Activated CD4-positive, alpha-beta T cell treated with anti-CD3 and anti-CD28 coated beads, Interleukin-2, amount 10 ng/mL, durations not matched to agents 7 days and 5 days (primary cell): ENCODE measurements at places on chromosomes 16 and 17.

DNA sequence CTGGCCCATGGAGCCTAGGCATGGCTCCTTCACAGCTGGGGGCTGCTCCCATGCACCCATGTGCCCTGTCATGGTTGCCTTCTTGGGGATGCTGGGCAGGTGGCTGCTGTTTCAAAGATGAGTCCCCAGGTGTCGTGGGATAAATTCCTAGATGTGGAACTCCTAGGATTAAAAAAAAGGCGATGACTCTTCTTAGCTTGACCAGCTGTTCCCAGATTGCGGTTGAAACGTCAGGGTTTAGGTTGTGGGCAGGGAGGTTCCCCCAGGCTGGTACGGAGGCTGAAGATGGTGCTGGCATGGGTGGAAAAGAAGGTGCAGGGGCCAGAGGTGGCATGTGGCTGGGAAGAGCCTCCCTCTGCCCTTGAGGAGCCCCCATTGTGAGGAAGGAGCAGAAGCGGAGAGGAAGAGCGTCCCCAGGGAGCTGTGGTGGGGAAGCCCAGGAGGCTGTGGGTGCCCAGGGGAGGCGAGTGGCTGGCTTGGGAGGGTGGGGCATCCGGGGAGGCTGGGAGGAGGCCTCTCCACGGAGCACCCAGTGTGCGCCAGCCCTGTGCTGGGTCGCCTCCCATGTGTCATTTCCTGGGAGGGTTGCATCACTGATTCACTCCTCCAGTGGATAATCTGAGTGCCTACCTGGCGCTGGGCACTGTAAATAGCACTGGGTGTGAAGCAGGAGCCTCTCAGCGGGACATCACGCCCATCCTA lies 7.5 kb upstream of the KCNJ12 start:
- no peaks in the 10 kb centered on the region for H3K36me3 ChIP-seq
- H3K4me3 ChIP-seq: no peak overlapping the region
- H3K27ac ChIP-seq: no peak overlapping the region
- H3K4me1 ChIP-seq: no peaks in the 10 kb centered on the region
- H3K27me3 ChIP-seq: no peaks in the 10 kb centered on the region

GRCh38 chr16:70689035-70689969 lies 3.4 kb upstream of the MTSS2 start:
- peaks cover 11% of the 10 kb centered on the region for H3K27me3 ChIP-seq
- no peaks in the 10 kb centered on the region for H3K36me3 ChIP-seq
- no peak overlapping the region for H3K27ac ChIP-seq
- H3K4me3 ChIP-seq: no peak overlapping the region

DNA sequence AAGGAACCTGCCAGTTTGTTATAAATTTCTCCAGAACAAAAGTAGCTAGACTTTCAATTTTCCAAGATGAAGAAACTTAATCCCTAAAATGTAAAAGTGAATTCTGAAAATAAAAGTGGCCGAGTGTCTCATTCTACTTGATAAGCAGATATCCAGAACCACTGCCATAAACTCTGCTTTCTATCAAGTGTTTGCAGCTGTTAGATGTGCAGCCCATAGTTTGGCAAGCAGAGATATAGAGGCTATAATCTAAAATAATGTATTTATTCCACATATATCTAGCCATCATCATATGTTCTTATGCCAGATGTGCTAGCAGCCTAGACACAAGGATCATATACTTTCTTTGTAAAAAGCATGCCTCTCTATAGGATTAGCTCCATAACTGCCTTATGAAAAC lies 14.7 kb upstream of the FBXL20 start:
- H3K27ac ChIP-seq: no peak overlapping the region
- no peaks in the 10 kb centered on the region for H3K27me3 ChIP-seq
- no peaks in the 10 kb centered on the region for H3K4me1 ChIP-seq
- peaks cover 35% of the 10 kb centered on the region for H3K36me3 ChIP-seq
- no peak overlapping the region for H3K4me3 ChIP-seq
- no peak for DNase-seq

GRCh38 chr17:16446338-16446983 lies 31.1 kb downstream of the TRPV2 start:
- no peaks in the 10 kb centered on the region for H3K27me3 ChIP-seq
- H3K4me1 ChIP-seq: peaks cover 39% of the 10 kb centered on the region
- H3K36me3 ChIP-seq: peaks cover 45% of the 10 kb centered on the region
- H3K27ac ChIP-seq: peak overlapping the region; percentile 50

DNA sequence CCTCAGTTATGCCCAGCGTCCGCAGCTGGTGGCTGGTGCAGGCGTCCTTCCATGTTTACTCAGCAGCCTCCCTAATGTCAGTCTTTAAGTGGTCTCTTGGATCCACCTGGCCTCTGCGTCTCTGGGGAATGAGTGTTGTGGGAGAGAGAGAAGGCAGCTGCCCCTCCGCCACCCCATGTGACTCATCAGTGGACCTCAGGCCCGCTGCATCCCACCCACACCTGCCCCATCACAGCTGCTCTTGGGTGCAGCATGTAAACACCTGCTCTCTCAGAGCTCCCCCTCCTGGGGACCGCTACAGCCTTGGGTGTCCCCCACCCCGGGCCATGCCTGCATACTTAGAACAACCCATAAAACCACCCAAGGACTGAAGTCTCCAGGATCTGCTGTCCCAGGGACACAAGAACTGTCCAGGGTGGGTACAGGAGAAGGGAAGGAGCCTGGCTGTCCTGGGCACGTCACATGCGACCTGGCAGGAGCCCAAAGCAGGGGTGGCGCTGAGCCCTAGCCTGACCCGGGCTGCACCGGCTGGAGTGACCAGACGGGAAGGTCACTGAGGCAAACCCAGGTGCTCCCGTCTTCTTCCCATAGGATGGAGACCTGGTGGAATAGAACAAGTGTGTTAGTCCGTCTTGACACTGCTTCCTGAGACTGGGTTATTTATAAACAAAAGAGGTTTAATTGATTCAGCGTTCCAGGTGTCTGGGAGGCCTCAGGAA lies 4.2 kb downstream of the C16orf90 start:
- no peaks in the 10 kb centered on the region for H3K36me3 ChIP-seq
- H3K27me3 ChIP-seq: no peaks in the 10 kb centered on the region
- H3K4me3 ChIP-seq: no peak overlapping the region
- H3K27ac ChIP-seq: no peak overlapping the region
- no peaks in the 10 kb centered on the region for H3K4me1 ChIP-seq

DNA sequence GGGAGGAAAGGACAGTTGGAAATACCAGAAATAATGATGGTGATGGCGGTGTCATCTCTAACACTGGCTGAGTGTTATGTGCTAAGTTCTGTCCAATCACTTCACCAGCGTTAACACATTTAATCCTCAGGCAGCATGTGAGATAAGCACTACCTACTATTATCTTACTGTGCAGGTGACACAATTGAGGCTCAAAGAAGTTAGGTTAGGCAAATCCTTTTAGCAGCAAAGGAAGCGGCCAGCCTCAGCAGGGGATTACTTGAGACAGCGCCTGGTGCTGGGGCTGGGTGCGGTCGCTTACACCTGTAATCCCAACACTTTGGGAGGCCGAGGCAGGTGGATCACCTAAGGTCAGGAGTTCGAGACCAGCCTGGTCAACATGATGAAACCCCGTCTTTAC lies 18.7 kb upstream of the DHX8 start:
- peaks cover 10% of the 10 kb centered on the region for H3K27me3 ChIP-seq
- DNase-seq: no peak
- H3K4me1 ChIP-seq: no peaks in the 10 kb centered on the region
- no peak overlapping the region for H3K27ac ChIP-seq
- H3K4me3 ChIP-seq: no peak overlapping the region
- no peaks in the 10 kb centered on the region for H3K36me3 ChIP-seq

GRCh38 chr16:13186813-13187212 lies 285.4 kb downstream of the SHISA9 start:
- no peak overlapping the region for H3K4me3 ChIP-seq
- H3K36me3 ChIP-seq: no peaks in the 10 kb centered on the region
- H3K27ac ChIP-seq: no peak overlapping the region
- no peaks in the 10 kb centered on the region for H3K4me1 ChIP-seq
- H3K27me3 ChIP-seq: no peaks in the 10 kb centered on the region
- DNase-seq: no peak

DNA sequence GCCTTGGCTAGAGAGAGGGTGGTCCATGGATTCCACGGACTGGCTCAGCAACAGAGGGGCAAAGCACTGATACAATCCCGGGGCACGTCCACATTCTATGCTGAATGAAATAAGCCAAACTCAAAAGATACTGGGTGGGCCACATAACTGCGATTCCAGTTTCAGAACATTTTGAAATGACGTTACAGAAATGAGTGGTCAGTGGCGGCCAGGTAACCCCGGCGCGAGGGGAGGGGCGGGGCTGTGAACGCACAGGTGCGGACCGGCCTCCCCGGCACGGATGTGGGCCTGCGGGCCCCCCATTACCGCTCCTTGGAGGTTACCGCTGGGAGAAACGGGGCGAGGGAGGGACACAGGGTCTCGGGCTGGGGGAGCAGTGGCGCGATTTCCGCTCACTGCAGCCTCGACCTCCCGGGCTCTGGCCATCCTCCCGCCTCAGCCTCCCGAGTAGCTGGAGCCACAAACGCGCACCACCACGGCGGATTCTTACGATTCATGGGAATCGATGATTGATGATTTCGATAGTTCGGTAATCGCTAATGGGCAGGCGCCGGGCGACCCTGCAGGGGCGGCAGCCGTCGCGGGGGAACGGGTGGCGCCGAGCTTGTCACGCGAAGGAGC lies 559 bp downstream of the MVD start:
- no peaks in the 10 kb centered on the region for H3K27me3 ChIP-seq
- DNase-seq: no peak
- H3K27ac ChIP-seq: peak overlapping the region; percentile 87
- H3K36me3 ChIP-seq: peaks cover 10% of the 10 kb centered on the region

GRCh38 chr16:3389663-3390338 lies 11.0 kb downstream of the ZSCAN32 start:
- no peak overlapping the region for H3K4me3 ChIP-seq
- H3K36me3 ChIP-seq: peaks cover 90% of the 10 kb centered on the region
- DNase-seq: no peak
- no peak overlapping the region for H3K27ac ChIP-seq
- H3K4me1 ChIP-seq: peaks cover 6% of the 10 kb centered on the region

- peaks cover 57% of the 10 kb centered on the region for H3K4me1 ChIP-seq
- H3K27ac ChIP-seq: peak overlapping the region; percentile 90
- no peak for DNase-seq
- H3K27me3 ChIP-seq: peaks cover 25% of the 10 kb centered on the region
Observed at GRCh38 chr17:49762151-49762941, 1.6 kb downstream of the FAM117A start.

GRCh38 chr17:65235284-65235683 lies 98.1 kb downstream of the RGS9 start:
- H3K4me3 ChIP-seq: no peak overlapping the region
- H3K36me3 ChIP-seq: no peaks in the 10 kb centered on the region
- no peak for DNase-seq
- H3K4me1 ChIP-seq: peaks cover under 1% of the 10 kb centered on the region
